ENCODE measurements at places on chromosomes 6 and 20.
A peak's percentile ranks its signal among the peaks of the same experiment; 100 is the strongest.

DNA sequence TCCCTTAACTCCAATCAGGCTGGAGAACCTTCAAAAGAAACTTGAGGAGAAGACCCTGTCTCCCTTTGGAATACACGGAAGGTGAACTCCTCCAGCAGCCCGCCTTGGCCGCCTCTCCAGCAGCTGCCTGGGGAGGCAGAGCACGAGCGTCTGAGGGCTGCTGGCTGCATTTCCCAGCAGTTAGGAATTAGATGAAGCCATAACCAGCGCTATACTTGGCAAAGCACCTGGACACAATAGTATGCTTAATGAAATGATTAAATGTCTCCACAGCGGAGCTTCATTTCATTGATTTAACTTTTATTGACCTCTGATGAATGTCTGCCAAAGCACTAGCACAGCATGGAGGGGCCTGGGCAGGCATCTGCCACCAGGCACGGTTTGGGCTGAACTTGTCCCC, 73.5 kb downstream of the TMEM242 start:
- H3K36me3 ChIP-seq = no peaks in the 10 kb centered on the region
- H3K4me1 ChIP-seq = no peaks in the 10 kb centered on the region
- no peak for DNase-seq
- H3K4me3 ChIP-seq = no peak overlapping the region
- H3K27ac ChIP-seq = no peak overlapping the region

DNA sequence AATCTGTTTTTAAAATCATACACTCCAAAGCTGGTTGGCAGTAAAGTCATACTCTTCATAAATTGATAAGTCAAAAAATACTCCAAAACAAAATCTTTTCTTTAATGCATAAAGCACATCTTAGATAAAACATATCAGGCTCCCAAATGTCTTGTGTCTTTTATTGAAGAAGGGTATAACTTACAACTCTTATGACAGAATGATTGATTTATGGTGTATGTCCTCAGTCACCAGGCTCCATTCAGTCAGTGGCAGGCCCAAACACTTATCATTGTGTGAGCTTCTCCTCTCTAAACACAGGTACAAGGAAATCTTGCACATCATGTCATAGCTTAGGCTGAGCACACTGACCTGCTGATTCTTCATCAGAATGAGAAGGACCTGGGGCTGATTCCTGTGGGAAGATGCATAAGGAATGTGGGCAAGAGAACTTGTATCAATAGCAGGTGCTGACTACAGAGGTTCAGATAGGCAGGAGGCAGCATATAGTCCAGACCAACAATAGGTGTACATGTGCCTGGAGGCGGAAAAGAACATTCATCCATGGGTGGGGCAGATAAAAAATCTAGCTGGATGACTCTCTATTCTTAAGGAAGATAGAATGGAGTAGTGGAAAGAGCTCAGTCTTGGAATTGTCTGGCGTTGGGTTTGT, 1.9 kb downstream of the CALHM5 start:
- H3K36me3 ChIP-seq = no peaks in the 10 kb centered on the region
- no peaks in the 10 kb centered on the region for H3K27me3 ChIP-seq
- no peaks in the 10 kb centered on the region for H3K4me1 ChIP-seq
- DNase-seq = no peak

- DNase-seq = peak; percentile 46
- H3K36me3 ChIP-seq = no peaks in the 10 kb centered on the region
- H3K27me3 ChIP-seq = no peaks in the 10 kb centered on the region
- no peaks in the 10 kb centered on the region for H3K4me1 ChIP-seq
- H3K4me3 ChIP-seq = no peak overlapping the region
- no peak overlapping the region for H3K27ac ChIP-seq
These were observed 327.2 kb downstream of the DHX35 start for GRCh38 chr20:39289316-39289715.

DNA sequence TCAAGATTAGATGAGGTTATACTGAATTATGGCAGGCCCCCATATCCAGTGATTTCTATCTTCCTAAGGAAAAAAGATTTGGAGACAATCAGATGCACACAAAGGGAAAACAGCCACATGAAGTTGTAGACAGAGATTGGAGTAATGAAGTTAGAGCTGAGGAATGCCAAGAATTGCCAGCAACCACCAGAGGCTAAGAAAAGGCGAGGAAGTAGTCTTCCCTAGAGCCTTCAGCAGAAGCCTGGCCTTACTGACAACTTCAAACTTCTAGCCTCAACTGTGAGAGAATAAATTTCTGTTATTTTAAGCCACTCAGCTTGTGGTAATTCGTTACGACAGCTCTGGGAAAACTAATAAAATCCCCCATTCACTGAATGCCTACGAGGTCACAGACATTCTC, 473.9 kb downstream of the COL12A1 start:
- H3K27me3 ChIP-seq = no peaks in the 10 kb centered on the region
- H3K4me3 ChIP-seq = no peak overlapping the region
- no peak for DNase-seq
- no peak overlapping the region for H3K27ac ChIP-seq
- no peaks in the 10 kb centered on the region for H3K4me1 ChIP-seq

DNA sequence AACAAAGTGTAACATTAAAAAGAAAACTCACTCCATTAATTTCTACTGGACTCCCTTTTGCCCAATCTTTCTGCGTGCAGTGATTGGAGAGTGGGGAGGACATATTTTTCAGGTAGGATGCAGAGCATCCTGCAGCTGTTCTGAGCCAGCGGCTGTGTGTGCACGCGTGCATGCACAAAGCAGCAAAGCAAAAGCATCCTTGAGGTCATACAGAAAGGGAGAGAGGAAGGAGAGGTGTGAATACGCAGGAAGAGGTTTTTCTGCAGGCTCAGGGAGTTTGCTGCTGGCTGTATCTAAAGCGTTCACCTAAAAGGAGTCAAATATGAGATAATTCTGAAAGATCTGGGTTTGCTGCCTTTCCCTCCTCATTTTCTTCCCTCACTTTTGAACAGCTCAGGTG, 108.4 kb downstream of the HUS1B start:
- no peak overlapping the region for H3K27ac ChIP-seq
- DNase-seq = no peak
- peaks cover 16% of the 10 kb centered on the region for H3K4me1 ChIP-seq
- H3K4me3 ChIP-seq = no peak overlapping the region

DNA sequence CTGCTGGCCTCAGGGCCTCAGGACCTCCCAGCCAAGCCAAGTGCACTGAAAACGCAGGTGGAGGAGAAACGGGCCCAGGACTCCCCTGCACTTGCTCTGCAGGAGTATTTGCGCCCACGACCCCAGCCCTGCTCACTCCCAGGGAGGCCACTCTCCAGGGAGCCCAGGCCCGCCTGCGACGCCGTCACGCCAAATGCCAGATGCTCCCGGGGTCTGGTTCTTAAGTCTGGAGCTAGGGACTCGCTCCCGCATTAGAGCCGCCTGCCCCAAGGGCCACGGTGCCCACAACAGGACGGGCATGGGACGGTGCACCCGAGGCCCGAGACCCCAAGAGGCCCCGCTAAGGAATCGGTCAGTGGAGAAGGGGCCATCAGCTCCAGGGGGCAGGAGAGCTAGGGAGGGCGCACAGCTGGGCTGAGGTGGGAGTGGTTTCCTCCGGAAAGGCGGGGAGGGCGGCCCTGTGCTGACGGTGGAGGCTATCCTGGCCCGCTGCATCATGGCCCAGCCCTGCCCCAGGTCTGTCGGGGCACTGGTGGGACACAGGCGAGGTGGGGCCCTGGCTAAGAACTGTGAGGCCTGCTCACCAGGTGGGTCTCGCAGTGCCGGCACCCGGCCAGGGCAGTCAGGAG, 44.1 kb upstream of the CHRNA4 start:
- H3K36me3 ChIP-seq = no peaks in the 10 kb centered on the region
- no peaks in the 10 kb centered on the region for H3K27me3 ChIP-seq
- H3K4me3 ChIP-seq = no peak overlapping the region
- no peaks in the 10 kb centered on the region for H3K4me1 ChIP-seq

GRCh38 chr6:159174263-159174969, 5.2 kb downstream of the FNDC1 start:
- peak overlapping the region; percentile 31 for H3K4me3 ChIP-seq
- peaks cover 70% of the 10 kb centered on the region for H3K27me3 ChIP-seq
- no peaks in the 10 kb centered on the region for H3K4me1 ChIP-seq
- DNase-seq = peak; percentile 90
- no peaks in the 10 kb centered on the region for H3K36me3 ChIP-seq

GRCh38 chr6:152240436-152240835, 396.7 kb downstream of the SYNE1 start:
- H3K36me3 ChIP-seq = no peaks in the 10 kb centered on the region
- H3K4me1 ChIP-seq = peaks cover 5% of the 10 kb centered on the region
- no peaks in the 10 kb centered on the region for H3K27me3 ChIP-seq
- H3K4me3 ChIP-seq = no peak overlapping the region
